ENCODE measurements at places on chromosomes 5 and 9. TPM values are rescaled to one million over a fixed set of nuclear protein-coding genes. Genes with fewer than 3 reads are reported as not detected.
A peak's percentile ranks its signal among the peaks of the same experiment; 100 is the strongest.

The CBY3 gene
- total RNA-seq: not detected

GRCh38 chr5:76788362-76788761, 30.5 kb upstream of the F2RL1 start:
- DNase-seq: no peak

DNA sequence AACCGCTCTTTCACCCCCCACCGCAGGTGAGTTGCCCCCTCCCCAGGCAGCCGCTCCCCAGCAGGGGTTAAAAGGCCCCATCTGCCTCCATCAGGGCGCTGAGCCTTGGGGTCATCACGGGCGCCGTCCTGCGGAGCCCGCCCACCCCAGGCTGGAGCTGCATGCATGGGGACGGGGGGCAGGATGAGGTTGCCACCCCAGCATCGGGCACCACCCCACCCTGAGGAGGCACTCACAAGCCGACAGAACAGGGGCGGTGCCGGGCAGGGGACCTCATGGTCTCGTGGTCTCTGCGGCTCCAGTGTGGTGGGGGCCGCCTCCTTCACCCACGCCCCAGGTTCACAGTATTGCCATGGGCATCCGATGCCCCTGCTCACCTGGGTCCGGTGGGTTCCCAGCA, 16.5 kb downstream of the PTGES start:
- DNase-seq: no peak

GRCh38 chr9:7762600-7762999, 37.0 kb downstream of the DMAC1 start:
- no peak for DNase-seq

GRCh38 chr9:92954049-92954861, 6.9 kb downstream of the FGD3 start:
- peak; percentile 65 for DNase-seq

GRCh38 chr5:179762079-179762780, 29.6 kb downstream of the MAML1 start:
- DNase-seq: peak; percentile 44
